ENCODE measurements at places on chromosomes 2 and 18.

DNA sequence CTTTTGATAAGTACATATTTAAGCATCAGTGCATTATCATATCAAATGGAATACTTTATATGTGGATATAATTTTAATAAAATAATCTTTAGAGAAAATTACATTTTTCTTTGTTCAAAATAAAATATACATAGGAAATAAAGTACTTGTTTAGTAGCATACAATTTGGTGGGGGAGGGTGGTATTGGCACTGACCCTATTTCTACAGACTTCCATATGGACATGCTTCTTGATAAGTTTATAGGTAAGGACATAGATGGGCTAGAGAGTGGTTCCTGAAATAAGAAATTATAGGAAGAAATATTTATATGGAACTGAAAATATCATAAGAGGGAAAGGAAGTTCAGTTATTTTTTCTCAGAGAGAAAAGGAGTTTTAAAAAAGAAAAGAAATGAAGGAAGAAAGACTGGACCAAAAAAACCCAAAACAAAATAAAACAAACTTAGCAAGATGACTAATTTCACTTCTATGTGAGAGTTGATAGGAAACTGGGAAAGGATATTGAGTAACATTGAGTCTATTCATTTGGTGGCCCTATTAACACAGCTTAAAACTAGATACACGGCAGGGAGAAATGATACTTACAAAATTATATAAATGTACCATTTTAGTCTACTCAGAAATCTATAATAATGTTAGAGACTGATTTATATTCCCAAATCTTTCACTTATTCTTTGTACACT is 505.9 kb downstream of the ERBB4 start:
- no peak for DNase-seq

DNA sequence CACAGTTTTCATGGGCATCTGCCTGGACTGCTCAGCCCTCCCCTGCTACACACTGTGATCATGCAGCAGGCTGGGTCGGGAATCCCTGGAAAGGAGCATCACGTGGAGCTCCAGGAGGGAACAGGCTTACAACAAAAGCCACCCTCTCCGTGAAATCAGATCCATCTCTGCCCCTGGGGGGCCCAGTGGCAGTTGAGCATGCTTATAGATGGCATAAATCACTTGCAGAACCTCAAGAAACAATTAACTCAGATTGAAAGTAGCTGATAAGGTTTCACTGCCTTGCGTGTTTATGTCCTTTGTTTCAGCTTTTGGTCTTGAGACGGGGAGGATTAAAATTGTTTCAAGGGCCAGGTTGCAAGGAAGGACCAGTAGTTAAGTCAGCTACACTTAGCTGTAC is 354.8 kb upstream of the MEIS1 start:
- no peak for DNase-seq

- no peak for DNase-seq
Measured at GRCh38 chr18:8571399-8571798, 37.8 kb upstream of the RAB12 start.

- DNase-seq = peak; percentile 5
Measured at GRCh38 chr2:191165176-191165643, 14.4 kb upstream of the STAT4 start.

DNA sequence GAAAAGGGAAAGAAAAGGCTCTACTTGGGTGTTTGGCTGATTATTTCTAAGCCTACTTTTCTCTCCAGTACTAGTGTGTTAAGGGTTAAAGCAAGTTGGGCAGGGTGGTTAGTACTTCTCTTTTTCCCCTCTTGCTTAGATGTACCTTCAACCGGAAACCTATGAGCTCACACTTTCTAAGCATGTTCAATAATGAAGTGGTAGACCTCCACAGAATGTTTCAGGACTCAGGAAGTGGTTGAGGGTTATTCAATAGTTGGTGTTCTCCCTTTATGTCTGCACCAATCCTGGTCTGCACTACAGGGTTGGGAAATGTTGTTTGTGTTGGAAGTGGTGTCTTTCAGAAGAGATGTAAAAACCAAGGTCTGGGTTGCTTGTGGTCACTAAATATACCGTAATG is 137.1 kb downstream of the ZEB2 start:
- peak; percentile 55 for DNase-seq

DNA sequence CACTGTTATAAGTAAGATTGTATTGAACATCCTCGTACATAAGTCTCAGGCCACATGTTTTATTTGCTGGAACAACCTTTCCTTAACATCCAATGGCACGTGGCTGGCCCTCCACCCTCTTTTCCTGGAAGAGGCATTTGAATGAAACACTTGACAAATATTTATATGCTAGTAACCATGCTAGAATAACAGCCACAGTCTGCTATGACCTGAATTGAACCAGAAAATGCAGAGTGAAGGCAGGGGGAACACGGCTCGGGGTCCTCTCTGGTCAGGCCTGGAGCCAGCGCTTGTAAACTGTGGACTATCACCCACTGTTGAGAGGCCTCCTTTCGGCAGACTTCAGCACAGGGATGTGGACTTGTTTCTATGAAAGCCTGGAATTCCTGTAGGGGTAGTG is 198.2 kb upstream of the COPS8 start:
- DNase-seq = no peak

DNA sequence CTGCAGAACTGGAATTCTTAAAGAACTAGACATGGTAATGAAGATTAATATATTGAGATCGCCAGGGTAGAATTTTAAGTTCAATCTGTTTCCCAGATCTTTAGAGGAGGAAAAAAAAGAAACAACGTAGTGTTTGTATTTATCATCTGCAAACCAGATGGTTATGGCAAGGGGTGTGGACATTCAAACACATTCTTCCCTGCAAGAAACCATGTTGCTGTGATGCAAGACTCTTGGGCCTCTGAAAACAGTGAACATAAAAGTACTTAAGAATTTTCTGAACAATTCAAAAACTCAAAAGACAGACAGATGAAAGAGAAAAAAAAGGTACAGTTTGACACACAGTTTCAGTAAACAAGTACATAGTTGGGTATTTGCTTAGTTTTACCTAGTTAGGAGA is 35.6 kb downstream of the COL5A2 start:
- no peak for DNase-seq

DNA sequence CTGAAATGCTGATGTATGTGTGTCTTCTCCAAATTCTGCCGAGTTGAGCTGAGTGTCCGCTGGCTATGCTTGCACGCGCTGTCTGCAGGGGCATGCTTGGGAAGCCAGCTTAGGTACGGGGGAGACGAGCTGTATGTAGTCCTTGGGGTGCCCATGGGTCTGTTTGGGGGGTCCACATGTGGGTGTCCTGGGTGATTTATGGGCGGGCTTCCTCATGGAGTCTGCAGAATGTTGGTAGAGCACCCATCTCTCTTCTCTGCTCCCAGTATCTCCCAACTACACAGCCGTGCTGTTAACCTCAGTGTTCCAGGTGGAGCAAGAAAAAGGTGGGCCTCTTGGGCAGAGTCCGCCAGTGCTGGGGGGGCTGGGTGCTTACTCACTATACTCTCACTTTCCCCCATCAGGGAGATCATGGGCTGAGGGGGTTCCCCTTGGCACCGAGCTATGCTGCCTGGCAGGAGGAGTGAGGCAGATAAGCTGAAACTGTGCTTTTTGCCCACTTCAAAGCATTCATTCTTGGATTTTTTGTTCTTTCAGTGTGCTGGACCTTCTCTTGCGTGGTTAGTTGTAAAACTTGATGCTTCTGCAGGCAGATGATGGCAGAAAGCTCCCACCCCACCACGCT is 128.2 kb upstream of the ALKAL2 start:
- no peak for DNase-seq

GRCh38 chr2:186934420-186934819 is 85.5 kb upstream of the ZSWIM2 start:
- no peak for DNase-seq

- peak; percentile 23 for DNase-seq
Measured at GRCh38 chr2:444937-445884, 157.3 kb upstream of the ALKAL2 start.

DNA sequence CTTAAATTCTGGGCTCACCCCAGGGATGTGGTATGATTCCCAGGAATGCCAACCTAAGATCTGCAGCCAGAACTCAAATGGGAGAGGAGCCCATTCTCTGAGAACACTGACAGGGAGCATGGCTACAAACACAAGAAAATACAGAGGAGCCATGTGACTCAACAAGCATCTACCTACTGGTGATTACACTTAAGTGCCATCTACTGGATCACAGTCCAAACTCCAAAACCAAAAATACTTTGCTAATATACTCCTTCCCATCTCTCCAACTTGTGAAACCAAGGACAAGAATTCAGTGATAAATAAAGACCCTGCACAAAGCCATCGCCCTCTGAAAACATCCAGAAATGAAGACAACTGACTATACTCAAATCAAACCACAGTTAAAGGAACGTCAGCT is 116.9 kb downstream of the NR4A2 start:
- no peak for DNase-seq

DNA sequence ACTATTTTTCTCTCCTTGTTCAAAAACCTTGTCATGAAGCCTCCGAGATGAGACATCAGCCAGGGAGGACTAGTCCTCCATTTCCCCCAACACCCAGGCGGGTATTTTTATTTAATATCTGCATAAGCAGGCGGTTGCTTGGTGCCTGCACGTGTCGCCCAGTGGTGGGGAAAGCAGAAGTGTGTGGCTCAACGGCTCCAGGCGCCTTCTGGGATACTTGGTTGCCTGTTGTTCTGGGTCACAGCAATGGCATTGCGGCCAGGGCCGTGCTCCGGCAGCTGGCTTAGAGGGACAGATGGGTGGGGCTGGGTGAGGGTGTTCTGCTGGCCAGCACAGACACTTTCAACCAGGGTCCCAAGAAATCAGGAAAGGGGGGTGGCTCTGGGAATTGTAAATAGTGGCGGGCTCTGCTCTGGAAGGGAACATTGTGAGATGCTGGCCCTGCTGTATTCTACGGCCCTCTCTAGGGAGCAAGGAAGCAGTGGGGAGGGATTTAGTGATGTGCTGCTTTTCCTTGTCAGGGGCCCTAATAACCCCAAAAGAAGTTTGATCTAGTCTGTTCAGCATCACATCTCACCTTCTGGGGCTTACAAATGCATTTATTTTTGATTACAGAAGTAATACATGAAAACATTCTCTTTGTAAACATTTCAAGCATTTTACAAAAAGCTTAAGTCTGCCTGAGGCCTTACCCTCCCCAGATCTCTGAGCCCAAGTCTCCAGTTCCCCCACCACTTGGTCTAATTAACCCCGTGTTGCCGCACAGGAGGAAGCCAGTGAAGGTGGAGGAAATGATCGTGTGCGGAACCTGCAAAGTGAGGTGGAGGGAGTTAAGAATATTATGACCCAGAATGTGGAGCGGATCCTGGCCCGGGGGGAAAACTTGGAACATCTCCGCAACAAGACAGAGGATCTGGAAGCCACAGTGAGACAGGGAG is 1.1 kb downstream of the VAMP8 start:
- peak; percentile 58 for DNase-seq

GRCh38 chr2:160168878-160169277 is 31.2 kb downstream of the ITGB6 start:
- DNase-seq = no peak

DNA sequence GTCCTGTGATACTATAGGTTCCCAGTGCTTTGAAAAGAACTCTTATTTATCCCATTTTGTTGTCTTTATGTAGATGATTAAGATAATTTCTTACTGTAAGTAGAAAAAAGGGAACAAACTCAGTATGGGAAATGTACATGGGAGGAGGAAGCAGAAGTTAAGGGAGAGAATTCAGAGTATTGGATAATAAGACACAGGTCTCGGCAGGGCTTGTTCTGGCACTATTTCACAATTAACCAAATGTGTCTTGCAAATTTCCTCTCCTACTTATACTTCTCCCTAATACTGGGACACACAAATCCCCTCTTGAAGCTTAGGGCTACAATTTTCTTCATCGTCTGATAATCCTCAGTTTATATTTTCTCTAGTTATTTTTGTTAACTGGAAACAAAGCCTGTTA is 744.0 kb downstream of the ADCYAP1 start:
- no peak for DNase-seq

DNA sequence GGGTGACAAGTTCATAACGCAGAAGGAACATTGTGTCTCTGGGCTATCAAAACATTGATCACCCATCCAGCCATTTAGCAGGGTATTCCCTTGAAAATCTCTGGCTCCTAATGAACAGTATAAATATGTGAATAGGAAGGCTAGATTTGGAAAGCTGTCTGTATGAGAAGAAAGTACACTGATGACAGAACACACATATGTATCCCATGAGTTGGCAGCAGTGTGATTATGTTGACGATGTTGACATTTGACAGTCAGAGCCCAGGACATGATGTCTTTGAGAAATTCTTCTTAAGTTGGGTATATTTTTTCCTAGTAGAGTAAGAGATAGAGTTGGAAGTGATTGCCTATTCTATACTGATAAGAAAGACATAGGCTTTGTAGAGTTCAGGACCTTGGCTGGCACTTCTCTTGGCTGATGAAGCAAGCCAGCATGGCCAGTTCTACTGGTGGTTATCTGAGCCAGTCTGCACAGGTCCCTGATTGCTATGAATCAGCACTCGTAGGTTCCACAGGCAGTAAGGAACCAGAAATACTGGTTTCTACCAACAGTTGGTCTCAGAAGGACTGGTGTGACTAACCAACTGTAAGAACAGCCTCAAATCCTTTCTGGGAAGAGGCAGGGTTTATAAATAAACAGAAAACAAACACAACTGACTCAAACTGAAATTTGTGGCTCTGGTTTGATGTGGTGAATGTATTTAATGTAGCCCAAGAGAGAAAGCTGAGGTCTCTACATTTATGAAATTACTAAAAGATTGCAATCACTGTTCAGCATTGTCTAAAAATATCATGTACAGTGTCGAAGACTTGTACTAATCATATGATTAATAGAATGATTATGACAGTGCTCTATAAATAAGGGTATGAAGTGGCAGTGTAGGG is 43.9 kb upstream of the RAPH1 start:
- no peak for DNase-seq

GRCh38 chr18:51195451-51196117 is 1.9 kb downstream of the MEX3C start:
- DNase-seq = peak; percentile 47

DNA sequence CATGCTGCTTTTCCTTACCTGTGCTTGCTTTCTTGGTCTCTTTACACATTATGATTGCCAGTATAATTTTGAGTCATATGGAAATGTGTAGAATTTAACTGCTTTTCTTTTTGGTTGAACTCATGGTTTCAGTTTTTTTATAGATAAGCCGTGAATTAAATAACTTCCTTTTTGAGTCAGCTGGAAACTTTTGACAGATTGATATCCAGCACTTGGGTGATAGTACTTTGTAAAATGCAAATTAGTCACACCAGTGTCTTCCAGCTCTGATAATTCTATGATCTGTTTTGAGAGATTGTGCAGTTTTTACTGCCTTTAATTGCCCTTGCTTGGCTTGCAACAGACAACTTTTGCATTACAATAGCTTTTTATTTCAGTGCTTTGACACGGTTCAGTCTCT is 86.4 kb downstream of the NCOA1 start:
- no peak for DNase-seq

All from CD4-positive, alpha-beta T cell treated with Interleukin-1 beta for 1 hour (primary cell).